ENCODE measurements at places on chromosomes 5 and 9.

- no peak for DNase-seq
Observed at GRCh38 chr9:13113216-13113615, 166.3 kb downstream of the MPDZ start.

DNA sequence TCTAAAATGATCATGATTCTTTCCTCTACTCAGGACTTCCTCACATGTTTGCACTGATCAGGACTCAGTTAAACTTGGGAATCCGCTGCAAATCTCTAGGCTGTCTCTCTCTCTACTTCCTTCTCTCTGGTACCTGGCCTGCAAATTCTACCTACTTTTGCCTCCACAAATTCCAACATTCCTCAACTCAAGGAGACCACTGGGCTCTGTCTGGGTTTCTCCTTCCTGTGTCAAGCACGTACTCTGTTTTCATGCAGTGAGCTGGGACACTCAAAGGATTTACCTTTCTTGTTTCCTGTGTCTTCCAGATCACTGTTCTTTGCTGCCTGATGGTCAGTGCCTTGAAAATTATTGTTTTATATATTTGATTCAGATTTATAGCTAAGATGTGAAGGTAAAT lies 45.9 kb upstream of the ANKRD31 start:
- no peak for DNase-seq

- DNase-seq, result no peak
Observed at GRCh38 chr9:16413509-16414016, 456.9 kb downstream of the BNC2 start.

GRCh38 chr5:6496207-6496584 lies 47.5 kb downstream of the UBE2QL1 start:
- DNase-seq, result no peak

- DNase-seq, result no peak
Observed at GRCh38 chr9:14256588-14256987, 57.4 kb downstream of the NFIB start.

GRCh38 chr5:74179179-74179578 lies 461.3 kb downstream of the ENC1 start:
- DNase-seq, result no peak

DNA sequence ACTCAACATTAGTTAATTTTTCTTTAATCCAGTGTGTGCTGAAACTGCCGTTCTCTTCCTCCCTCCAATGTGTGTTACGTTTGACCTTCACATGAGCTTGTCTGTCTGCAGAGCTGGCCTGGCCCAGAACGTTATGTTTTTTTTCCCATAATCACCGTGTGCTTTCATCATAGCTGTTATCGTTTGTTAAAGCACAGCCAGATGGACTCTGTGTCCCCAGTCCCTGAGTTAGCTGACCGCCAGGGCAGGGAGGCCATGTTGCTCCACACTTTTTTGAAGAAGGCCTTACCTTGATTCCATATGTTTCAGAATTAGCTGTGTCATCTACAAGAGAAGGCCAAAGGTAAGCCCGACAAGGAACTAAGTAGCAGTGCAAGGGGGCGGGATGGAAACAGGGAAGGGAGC lies 55.7 kb downstream of the HSD17B3 start:
- DNase-seq, result no peak

DNA sequence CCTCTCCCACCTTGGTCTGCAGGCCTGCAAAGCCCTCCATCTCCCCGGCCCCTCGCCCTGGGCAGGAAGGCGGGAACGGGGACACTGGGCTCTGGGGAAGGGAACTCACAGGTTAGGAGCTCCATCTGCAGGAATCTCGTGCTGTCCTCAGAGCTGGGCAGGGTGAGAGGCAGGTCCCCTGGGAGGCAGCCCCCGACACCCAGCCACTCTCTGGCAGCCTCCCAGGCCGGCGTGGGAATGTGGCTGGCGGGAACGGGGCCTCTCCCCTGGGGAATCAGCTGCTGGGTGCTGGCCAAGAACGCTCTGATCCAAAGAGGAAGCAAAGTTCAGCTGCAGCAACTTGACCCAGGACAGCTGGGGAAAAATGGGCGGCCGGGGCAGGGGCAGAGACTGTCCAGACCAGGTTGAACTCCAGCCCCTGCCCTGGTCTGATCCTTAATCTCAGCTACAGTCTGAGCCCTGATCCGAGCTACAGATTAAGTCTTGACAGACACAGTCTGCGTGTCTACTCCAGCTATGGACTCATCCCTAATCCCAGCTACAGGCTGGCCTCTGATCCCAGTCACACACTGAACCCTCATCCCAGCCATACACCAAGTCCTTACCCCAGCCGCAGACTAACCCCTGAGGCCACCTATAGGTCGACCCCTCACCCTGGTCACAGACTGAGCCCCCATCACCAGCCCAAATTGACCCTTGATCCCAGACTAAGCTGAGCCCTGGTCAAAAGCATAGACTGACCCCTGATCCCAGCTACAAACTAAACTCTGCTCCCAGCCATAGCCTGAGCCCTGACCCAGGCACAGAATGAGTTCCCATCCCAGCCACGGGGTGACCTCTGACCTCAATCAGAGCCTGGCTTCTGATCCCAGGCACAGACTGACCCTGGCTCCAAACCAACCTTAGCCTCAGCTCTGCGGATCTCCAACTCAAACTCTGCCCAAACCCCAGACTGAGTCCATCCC lies 37.3 kb upstream of the EGFL7 start:
- no peak for DNase-seq
